Type B pancreatic cell (in vitro differentiated cells): ENCODE measurements at places on chromosomes 3 and 15. TPM values are rescaled to one million over a fixed set of nuclear protein-coding genes. Genes with fewer than 3 reads are reported as not detected.

DNA sequence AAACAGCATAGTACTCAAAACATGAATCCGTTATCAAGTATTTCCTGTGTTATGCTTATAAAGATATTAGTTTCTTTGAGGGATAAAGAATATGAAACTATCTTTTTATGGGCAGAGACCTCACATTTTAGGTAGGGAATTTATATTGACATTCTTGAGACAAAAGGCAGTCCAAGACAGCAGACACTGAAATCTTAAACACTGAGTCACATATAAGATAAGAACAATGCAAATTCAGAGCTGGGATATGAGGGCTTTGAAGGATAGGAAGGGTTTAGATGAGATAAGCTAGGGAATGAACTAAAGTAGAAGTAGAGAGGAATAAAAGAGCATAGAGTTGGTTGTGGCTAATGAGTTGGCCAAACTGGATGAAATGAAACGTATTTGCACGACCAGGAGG lies 58.4 kb downstream of the ASTE1 start:
- no peaks in the 10 kb centered on the region for H3K27me3 ChIP-seq
- peaks cover 62% of the 10 kb centered on the region for H3K36me3 ChIP-seq
- DNase-seq: no peak
- H3K4me1 ChIP-seq: no peaks in the 10 kb centered on the region
- H3K4me3 ChIP-seq: no peak overlapping the region
- no peak overlapping the region for H3K27ac ChIP-seq

- peaks cover 11% of the 10 kb centered on the region for H3K27me3 ChIP-seq
- no peak for DNase-seq
- H3K4me3 ChIP-seq: no peak overlapping the region
- H3K4me1 ChIP-seq: peaks cover 29% of the 10 kb centered on the region
- peak overlapping the region; percentile 5 for H3K27ac ChIP-seq
- H3K36me3 ChIP-seq: no peaks in the 10 kb centered on the region
Measured at GRCh38 chr3:133944181-133944580, 48.5 kb upstream of the RAB6B start.

DNA sequence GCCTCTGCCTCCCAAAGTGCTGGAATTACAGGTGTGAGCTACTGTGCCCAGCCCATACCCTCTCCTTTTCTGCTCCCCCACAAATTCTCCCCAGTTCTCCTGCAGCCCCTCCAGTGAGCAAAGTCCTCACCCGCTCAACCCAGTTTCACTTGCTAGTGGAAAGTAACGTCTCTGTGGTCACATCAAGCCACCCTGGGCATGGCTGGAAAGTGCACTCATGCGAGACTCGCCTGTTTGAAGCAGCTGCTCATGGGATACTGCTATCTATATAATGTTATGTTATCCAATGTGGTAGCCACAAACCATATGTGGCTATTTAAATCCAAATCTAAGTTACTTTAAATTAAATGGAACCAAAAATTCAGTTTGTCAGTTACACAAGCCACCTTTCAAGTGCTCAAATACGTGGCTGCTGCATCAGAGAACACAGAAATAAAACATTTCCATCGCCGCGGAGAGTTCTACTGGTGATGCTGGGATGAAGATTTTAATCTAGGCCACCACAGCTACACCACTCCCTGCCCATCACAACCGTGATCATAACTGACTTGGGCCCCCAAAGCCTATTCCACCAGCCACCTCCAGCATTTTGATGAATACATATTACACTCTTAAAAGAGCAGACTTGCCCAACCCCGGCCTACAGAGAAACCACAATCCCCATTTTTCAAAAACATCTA lies 119.4 kb downstream of the LIPC start:
- DNase-seq: no peak
- H3K4me1 ChIP-seq: peaks cover 44% of the 10 kb centered on the region

DNA sequence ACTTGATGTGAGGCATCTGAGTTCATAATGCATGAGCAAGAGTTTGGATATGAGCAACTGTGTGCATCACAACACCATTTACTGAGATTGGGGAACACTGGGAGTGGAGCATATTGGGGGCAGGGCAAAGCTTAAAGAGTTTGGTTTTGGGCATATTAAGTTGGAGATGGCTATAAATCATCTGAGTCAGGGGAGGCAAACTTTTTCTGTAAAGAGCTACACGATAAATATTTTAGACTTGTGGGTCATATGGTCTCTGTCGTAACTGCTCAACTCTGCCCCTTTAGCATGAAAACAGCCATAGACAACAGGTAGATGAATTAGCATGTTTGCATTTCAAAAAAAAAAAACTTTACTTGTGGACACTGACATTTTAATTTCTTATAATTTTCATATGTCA lies 20.0 kb downstream of the ENTPD3 start:
- H3K4me1 ChIP-seq: no peaks in the 10 kb centered on the region
- H3K4me3 ChIP-seq: no peak overlapping the region
- no peaks in the 10 kb centered on the region for H3K27me3 ChIP-seq
- H3K27ac ChIP-seq: no peak overlapping the region

GRCh38 chr3:31230425-31231223 lies 302.1 kb upstream of the STT3B start:
- H3K4me3 ChIP-seq: no peak overlapping the region
- H3K27me3 ChIP-seq: no peaks in the 10 kb centered on the region
- H3K4me1 ChIP-seq: peaks cover 32% of the 10 kb centered on the region
- H3K36me3 ChIP-seq: no peaks in the 10 kb centered on the region
- DNase-seq: no peak
- no peak overlapping the region for H3K27ac ChIP-seq

GRCh38 chr15:33506781-33507296 lies 196.1 kb downstream of the RYR3 start:
- peaks cover 6% of the 10 kb centered on the region for H3K4me1 ChIP-seq
- no peak overlapping the region for H3K4me3 ChIP-seq
- DNase-seq: no peak
- peak overlapping the region; percentile 29 for H3K27ac ChIP-seq

DNA sequence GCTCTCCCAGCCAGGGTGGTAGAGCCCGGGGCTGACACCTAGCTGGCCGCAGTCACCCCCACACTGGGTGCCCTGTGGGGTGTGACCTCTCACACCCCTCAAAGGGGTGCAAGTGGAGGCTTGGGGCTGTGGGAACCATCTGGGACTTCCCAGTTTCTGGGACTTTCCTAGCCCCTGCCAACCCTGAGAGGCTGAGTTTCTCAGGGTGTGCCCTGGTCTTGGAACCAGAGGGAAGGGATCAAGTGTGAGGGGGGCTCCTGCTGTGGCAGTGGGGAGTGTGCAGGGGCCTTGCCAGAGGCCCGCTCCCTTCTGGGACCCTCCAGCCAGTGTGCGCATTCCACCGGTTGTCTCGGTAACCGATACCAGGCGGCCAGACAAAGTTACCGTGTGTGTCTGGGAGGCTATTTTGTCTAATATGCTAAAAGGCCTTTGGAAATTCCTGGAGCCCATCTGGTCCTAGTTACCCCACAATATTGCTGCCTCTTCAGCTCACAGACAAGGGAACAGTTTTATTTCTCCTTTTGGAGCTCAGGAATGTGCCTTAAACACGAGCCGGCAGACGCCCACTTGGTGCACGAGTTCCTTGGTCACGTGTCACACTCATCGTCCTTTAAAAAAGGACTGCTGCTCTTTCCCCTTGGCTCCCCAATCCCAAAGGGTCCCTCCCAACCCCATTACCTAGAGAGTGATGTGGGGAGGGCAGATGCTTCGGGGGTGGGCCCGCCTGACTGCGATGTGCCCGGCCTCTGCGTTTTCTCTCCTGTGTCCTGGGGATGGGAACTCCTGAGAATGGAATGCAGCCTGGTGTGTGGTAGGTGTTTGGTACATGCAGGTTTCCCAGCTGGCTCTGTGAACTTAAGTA lies 33.2 kb downstream of the HDAC11 start:
- no peak overlapping the region for H3K4me3 ChIP-seq
- peaks cover 29% of the 10 kb centered on the region for H3K4me1 ChIP-seq
- peak overlapping the region; percentile 85 for H3K27ac ChIP-seq
- H3K36me3 ChIP-seq: no peaks in the 10 kb centered on the region
- no peaks in the 10 kb centered on the region for H3K27me3 ChIP-seq

Gene LMCD1
- total RNA-seq: 12.8 and 33.1 TPM in 2 replicates

GRCh38 chr3:12681089-12681942 lies 17.4 kb upstream of the RAF1 start:
- no peaks in the 10 kb centered on the region for H3K27me3 ChIP-seq
- no peak overlapping the region for H3K4me3 ChIP-seq
- peaks cover 4% of the 10 kb centered on the region for H3K4me1 ChIP-seq
- DNase-seq: no peak
- no peak overlapping the region for H3K27ac ChIP-seq

- DNase-seq: no peak
- no peak overlapping the region for H3K4me3 ChIP-seq
- H3K27me3 ChIP-seq: no peaks in the 10 kb centered on the region
- H3K36me3 ChIP-seq: peaks cover 9% of the 10 kb centered on the region
- peak overlapping the region; percentile 60 for H3K27ac ChIP-seq
Measured at GRCh38 chr3:168047190-168047795, 48.4 kb downstream of the GOLIM4 start.

Gene TTBK2
- total RNA-seq: 8.0 and 16.1 TPM in 2 replicates

DNA sequence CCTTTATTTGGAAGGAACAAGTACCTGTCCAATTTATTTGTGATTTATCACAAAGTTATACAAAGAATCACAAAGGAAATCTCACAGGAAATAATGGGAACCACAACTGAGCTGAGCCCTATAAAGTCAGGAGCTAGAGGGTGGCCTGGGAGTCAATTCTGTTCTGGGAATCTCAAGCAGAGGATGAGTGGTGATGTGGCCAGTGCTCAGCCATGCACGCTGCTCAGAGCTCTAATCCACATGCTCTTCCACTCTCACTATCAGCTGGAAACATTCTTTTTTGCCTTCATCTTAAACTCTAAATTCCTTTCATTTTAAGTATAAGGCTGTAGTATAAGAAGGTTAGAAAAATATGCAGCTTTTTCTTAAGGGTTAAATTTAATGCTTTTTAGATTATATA lies 36.6 kb downstream of the UACA start:
- H3K4me3 ChIP-seq: no peak overlapping the region
- no peaks in the 10 kb centered on the region for H3K27me3 ChIP-seq
- H3K36me3 ChIP-seq: no peaks in the 10 kb centered on the region
- DNase-seq: no peak
